ENCODE measurements at places on chromosomes 3 and 15. TPM values are rescaled to one million over a fixed set of nuclear protein-coding genes. Genes with fewer than 3 reads are reported as not detected.

Gene KBTBD8
- total RNA-seq: 17.1 TPM

- DNase-seq: no peak
These were observed 4.7 kb downstream of the SELENOS start for GRCh38 chr15:101272584-101272983.

DNA sequence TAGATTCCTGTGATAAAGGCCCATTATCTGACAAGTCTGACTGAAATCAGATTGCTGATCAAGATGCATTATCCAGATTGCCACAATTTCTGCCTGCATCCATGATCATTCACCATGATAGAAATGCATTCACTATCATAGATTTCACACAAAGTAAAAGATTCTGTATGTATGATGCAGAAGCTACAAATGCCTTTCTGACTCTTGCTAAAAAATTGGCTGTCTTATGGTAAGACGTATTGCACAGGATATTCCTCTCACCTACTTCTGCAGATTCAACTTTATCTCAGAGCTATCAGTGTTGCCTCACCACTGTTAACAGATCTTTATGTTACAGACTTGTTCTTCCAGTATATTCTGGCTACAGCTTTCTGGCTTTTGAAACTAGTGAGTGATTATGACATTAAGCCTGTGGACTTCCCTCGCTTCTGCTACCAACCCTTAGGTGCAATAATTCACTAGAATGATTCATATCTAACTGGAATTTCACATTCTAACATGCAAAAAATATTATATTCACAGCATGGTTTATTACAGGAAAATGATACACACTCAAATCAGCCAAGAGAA is 955.3 kb downstream of the EPHA3 start:
- no peak for DNase-seq

GRCh38 chr15:56934269-56934668 is 15.8 kb downstream of the TCF12 start:
- DNase-seq: no peak
